ENCODE measurements at places on chromosomes 12 and 14.
A peak's percentile ranks its signal among the peaks of the same experiment; 100 is the strongest.

DNA sequence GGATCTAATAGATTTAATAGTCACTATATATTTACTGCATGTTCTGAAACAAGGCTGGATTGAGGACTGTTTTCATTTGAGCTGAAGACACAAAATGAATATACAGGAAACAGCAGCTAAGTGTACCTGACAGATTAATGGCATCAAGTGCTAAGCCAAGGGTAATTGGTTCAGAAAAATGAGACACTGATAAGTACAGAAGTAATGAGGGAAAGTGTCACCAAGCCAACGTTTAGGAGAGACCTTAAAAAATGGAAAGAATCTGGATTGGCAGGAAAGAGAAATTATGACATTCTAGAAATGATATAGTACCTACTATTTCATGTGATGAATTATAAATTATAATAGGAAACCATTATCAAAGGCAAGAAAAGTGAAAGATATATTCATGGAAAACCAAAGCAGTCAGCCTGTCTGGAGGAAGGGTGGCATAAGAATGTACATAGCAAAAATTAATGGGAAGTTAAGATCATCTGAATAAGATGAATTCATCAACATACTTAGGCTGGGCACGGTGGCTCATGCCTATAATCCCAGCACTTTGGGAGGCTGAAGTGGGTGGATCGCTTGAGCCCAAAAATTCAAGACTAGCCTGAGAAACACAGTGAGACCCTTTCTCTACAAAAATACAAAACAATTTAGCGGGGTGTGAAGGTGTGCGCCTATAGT lies 21.0 kb upstream of the DUSP16 start:
- no peak for DNase-seq

DNA sequence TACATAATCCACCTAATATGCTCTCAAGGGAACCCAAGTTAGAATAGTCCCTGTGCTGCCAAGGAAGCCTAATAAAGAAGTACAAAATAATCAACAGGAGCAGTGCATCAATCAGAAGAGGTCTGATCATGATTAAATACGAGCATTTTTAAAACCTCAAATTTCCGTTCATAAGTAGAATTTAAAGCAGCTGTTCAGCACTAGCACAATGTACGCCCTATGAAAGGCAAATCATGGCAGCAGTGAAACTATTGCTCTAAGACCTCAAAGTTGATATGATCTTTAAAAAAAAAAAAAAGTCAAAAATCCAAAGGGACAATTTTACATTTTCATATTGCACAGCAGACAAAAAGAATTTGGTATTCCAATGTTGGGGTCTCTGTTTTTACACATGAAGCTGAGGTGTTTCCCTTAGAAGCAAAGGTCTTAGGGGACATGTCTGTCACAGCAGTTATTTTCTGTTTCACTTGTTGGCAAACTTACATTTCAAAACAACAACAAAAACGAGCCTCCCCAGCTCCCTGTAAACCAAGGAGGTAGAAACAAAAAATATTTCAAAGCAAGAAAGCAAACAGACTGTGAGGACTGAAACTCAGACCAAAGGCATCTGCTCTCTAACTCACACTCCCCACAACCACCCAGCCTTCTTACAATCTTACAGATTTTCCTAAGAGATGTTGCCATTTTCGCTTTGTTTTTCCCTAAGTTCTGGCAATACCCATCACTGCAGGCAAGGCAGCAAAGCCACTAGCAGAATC lies 28.2 kb downstream of the SOX5 start:
- no peak for DNase-seq

- DNase-seq = peak; percentile 4
These were observed 426.2 kb downstream of the IPO8 start for GRCh38 chr12:30269496-30269895.

GRCh38 chr14:106218174-106218573 lies 691.8 kb downstream of the TMEM121 start:
- no peak for DNase-seq

GRCh38 chr12:123115409-123116121 lies 35.3 kb downstream of the PITPNM2 start:
- peak; percentile 93 for DNase-seq

Measured in fibroblast of skin of abdomen (primary cell).